ENCODE measurements at places on chromosomes 4 and X.

GRCh38 chrX:119954374-119954773, 10.8 kb upstream of the NKAP start:
- DNase-seq = no peak

DNA sequence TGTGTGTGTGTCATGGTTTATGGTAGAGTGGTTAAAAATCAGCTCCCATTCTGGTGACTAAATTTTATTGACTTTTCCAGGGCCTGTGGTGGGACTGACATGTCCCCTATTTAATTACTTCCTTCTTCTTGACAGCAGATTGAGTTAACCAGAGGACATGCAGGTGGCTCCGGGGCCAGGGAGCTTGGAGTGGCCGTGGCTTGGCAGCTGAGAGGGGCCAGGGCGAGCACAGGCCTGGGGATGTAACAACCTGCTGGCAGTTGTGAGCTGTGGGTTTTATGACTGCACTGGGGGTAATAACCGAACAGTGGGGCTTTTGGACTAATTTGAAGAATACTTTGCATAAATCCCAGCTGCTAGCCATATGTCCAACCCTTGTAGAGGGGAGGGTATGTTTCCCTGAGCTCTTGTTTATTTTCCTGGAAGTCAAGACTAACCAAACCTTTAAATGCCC, 186.0 kb downstream of the MID1IP1 start:
- DNase-seq = no peak

- DNase-seq = no peak
Measured at GRCh38 chr4:18815081-18815778, 793.7 kb upstream of the LCORL start.

- no peak for DNase-seq
Measured at GRCh38 chr4:147477439-147477838, 3.5 kb upstream of the EDNRA start.

DNA sequence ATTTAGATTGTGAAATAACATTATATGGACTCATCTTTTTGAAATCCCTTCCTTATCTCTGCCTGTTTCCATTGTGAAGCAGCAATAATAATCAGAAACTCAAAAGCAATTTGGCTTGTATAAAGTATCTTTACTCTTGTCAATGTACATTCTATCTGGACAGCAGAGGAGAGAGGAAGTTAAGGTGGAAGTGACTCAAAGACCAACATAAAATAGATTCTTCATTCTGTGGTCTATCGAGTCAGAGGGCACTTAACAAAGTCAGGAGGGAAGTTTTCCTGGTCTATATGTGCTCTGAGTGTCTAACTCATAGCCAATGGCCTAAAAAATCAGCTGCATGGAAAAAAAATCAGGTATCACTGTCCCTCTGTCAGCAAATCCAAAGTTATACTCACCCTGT, 155.5 kb downstream of the EMCN start:
- no peak for DNase-seq

GRCh38 chr4:111989817-111990216, 155.4 kb upstream of the FAM241A start:
- no peak for DNase-seq

GRCh38 chr4:94256828-94257227, 49.2 kb downstream of the SMARCAD1 start:
- DNase-seq = no peak
